ENCODE measurements at places on chromosomes 5 and 9.

- no peak for DNase-seq
These were observed 263.1 kb upstream of the COX7C start for GRCh38 chr5:86354664-86355063.

DNA sequence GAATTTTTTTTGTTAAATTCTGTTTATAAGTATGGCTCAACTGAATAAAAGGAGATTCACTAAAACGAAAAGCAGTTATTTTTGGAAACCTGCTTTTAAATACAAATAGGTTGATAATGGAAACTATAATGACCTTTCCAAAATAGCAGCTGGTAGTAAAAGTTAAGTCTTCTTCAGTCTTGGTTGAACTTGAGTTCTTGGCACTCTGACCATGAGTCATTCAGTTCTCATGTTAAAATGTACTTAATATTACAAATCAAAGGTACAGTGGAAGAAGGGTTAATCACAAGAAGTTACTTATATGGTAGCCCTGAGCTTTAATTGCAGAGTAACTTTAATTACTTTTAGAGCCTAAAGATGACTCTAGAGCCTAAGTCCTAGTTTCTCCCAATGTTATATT, 62.1 kb downstream of the KLF9 start:
- no peak for DNase-seq

GRCh38 chr9:26523577-26523976, 369.0 kb downstream of the CAAP1 start:
- DNase-seq = no peak

DNA sequence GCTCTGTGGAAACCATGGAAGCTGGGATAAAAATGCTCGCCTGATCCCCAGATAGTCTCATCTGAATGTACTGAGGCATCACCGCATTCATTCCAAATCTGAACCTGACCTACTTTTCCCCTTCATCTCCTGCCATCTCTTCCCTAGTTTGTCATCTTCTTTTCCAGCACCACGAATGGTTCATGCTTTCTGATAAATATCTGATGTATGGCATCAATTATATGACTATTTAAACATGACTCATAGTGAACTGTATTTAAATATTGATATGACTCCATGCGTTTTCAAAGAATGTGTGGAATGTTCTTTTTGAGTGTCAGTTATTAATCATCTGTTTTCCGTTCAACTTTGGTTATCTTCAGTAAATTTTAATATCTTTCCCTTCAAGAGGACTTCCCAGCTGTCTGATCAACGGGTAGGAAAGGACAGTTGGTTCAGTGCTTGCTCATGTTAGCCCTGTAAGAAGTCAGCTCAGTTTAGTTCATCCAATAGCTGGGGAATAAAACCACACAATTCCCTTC, 21.1 kb downstream of the BASP1 start:
- DNase-seq = no peak

GRCh38 chr9:135077497-135078200, 9.8 kb upstream of the OLFM1 start:
- DNase-seq = no peak

DNA sequence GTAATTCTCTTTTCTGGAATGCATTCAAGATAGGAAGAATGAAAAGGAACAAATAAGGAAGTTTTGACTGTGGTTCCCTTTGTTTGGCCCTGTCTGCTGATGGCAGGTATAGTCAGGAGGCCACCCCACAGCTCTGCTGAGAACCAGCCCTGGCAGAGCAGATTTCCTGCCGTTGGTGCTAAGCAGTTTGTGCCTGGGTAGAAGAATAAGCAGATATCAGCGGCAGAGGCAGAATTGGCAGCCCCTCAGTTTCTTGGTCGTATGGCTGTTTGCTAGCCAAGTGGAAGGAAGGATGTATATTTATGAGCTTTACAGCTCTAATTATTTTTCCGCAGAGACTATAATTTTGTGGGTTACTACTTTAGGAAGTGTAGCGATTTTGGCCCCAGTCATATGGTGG, 310.2 kb upstream of the RFX3 start:
- DNase-seq = no peak

- DNase-seq = no peak
These were observed 3.0 kb upstream of the MXD3 start for GRCh38 chr5:177314376-177315342.

DNA sequence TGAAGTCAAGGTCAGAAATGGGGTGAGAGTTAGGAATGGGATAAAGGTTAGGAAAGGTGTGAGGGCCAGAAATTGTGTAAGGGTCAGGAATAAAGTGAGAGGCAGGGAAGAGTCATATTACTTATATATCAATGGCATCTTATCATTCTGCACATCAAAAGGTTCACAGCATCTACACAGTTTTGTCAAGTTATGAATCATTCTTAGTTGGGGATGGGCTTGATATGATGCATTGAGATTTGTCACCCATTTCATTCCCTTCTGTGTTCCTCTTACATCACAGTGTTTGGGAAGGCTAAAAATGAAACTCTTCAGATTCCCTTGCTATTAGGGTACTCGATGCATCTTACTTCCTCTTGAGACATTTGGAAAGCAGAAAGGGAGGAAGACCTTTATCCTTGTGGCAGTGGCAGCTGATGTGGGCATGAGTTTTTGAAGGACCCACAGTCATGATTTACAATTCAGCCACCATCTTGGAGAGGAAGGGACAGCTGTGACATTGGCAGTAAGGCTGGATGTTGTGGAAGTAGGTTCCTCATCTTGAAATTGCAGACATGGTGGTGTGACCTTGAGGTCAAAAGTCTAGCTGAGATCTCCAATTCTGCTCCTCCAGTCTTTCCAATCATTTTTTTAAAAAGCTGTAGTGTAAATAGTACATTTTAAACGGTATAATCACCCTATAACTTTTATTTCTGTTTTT, 24.2 kb upstream of the NPR3 start:
- DNase-seq = no peak

GRCh38 chr9:107888773-107889227, 399.2 kb upstream of the KLF4 start:
- DNase-seq = no peak

- no peak for DNase-seq
These were observed 2.8 kb upstream of the SMARCA2 start for GRCh38 chr9:2012347-2012746.

GRCh38 chr9:116549786-116550660, 137.1 kb upstream of the TRIM32 start:
- no peak for DNase-seq

- DNase-seq = no peak
These were observed 125.2 kb upstream of the KLF4 start for GRCh38 chr9:107614765-107615164.

DNA sequence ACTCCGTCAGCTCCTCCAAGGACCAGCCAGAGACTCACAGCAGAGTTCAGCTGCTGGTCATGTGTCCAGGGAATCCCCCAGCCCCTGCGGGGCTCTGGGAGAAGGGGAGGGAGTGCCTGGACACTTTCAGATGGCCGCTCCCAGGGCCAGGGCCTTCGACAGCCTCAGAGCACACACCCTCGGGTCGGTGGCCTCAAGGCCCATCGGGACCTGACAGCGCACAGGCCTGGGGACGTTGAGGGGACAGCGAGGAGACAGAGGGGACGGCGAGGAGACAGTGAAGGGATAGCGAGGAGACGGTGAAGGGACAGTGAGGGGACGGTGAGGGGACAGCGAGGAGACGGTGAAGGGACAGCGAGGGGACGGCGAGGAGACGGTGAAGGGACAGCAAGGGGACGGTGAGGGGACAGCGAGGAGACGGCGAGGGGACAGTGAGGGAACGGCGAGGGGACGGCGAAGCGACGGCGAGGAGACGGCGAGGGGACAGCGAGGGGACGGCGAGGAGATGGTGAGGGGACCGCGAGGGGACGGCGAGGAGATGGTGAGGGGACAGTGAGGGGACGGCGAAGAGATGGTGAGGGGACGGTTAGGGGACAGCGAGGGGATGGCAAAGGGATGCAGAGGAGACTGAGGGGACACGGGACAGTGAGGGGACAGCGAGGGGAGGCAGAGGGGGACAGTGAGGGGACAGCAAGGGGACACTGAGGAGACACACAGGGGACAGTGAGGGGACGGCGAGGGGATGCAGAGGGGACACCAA, 47.3 kb downstream of the SLC12A7 start:
- DNase-seq = no peak

GRCh38 chr9:72305102-72305546, 59.9 kb downstream of the ZFAND5 start:
- no peak for DNase-seq

DNA sequence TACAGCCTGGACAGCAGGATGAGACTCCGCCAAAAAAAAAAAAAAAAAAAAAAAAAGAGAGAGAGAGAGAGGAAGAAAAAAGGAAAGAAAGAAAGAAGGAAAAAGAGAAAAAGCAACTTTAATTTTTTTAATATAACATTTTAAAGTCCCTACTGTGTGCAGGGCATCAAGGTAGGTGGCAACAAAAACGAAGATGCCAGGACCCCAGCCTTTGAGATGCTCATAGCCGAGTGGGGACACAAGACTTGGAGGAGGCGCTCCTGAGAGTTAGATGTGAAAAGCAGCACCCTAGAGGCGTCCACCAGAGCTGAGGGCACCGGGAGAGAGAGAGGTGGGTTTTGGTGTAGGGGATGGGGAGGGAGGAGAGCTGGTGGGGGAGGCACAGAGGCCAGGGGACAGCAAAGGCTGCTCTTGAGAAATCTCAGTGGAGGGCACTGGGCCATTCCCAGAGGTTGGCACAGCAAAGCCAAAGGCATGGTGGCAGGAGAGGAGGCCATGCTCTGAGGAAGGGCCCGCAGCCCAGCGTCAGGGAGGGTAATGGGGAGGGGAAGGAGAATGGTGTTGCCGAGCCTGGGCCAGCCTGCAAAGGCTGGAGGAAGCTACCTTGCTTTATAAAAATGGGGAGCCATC, 135.6 kb downstream of the C9orf50 start:
- DNase-seq = no peak

DNA sequence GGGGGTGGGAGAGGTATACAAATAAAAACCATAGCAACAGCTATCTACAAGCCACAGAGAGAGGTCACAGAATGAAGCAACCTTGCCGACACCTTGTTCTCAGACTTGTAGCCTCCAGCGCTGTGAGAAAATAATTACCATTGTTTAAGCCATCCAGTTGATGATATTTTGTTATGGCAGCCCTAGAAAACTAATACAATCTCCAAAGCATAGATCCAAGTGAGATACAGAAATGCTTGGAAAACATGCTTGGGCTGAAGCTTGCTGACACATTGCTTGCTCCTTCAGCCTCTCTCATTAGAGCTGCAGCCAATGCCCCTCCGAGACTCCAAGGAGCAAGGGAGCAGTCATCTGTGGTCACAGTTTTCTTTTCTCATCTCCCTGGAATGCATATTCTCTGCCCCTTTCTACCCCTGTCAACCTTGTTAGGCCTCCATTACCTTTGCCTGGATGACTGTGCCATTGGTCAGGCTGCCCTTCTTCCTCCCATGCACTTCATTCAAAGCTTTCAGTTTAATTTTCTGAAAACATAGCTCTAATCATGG, 401.4 kb upstream of the KLF4 start:
- no peak for DNase-seq

GRCh38 chr5:170293273-170293672, 4.3 kb downstream of the LCP2 start:
- DNase-seq = no peak

GRCh38 chr9:127949827-127950512, 12.3 kb upstream of the DPM2 start:
- DNase-seq = no peak

- DNase-seq = no peak
These were observed 55.3 kb upstream of the NUDT12 start for GRCh38 chr5:103617913-103618312.

GRCh38 chr9:974031-974995, 2.1 kb upstream of the DMRT3 start:
- DNase-seq = no peak

DNA sequence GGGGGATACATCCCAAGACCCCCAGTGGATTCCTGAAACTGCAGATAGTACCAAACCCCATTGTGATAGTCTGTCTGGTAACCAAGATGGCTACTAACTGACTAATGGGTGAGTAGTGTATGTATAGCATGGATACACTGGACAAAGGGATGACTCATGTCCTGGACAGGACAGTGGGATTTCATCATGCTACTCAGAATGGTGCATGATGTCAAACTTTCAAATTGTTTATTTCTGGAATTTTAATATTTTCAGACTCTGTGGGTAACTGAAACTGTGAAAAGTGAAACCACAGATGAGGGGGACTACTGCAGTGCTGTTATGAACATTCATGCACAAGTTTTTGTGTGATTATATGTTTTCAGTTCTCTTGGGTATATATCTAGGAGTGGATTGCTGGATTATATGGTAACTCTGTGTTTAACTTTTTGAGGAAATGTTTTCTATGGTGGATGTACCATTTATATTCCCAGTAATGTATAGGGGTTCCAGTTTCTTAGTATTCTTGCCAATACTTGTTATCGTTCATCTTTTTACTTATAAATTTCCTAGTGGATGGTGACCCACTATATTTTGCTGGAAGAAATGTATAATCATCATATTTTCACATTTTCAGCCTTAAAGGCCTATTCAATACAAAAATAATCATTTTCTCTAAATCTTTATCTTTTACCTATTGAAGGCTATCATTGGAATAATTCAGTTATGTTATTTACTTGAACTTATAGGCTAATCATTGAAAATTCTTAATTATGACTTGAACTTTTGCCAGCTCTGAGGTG, 140.9 kb downstream of the NR3C1 start:
- no peak for DNase-seq

- no peak for DNase-seq
These were observed 154.7 kb downstream of the KIAA0825 start for GRCh38 chr5:94463739-94464138.

- DNase-seq = no peak
These were observed 22.0 kb downstream of the CETN3 start for GRCh38 chr5:90387508-90387907.

- no peak for DNase-seq
These were observed 88.9 kb downstream of the S1PR3 start for GRCh38 chr9:89080193-89080592.

GRCh38 chr5:113364466-113364865, 70.3 kb downstream of the TSSK1B start:
- no peak for DNase-seq

- no peak for DNase-seq
These were observed 5.1 kb upstream of the AHRR start for GRCh38 chr5:316210-317085.

- DNase-seq = no peak
These were observed 4.4 kb downstream of the HNRNPAB start for GRCh38 chr5:178208540-178209227.

- no peak for DNase-seq
These were observed 112.9 kb downstream of the KIAA0825 start for GRCh38 chr5:94505327-94506068.

DNA sequence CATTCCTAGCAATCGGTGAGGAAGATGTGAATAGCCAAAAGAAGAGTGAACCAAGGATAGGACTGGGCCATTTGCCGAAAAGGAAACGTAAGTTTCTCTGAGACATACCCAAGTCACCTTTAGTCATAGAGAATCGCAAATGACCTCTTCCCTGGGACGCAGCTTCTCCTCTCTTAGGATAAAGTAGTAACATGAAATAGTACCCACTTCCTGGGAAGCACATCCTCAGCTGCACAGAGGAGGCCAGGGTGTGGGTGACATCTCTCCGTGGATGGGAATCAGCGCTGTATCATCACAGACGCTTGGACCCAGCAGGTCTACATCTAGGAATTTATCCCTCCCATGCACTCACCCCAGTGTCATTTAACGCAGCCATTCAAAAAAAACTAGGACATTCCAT, 120.9 kb upstream of the PHYKPL start:
- DNase-seq = no peak

GRCh38 chr9:108191065-108191464, 664.7 kb downstream of the ACTL7B start:
- no peak for DNase-seq
